ENCODE measurements at places on chromosomes 13 and 19. TPM values are rescaled to one million over a fixed set of nuclear protein-coding genes. Genes with fewer than 3 reads are reported as not detected.

DNA sequence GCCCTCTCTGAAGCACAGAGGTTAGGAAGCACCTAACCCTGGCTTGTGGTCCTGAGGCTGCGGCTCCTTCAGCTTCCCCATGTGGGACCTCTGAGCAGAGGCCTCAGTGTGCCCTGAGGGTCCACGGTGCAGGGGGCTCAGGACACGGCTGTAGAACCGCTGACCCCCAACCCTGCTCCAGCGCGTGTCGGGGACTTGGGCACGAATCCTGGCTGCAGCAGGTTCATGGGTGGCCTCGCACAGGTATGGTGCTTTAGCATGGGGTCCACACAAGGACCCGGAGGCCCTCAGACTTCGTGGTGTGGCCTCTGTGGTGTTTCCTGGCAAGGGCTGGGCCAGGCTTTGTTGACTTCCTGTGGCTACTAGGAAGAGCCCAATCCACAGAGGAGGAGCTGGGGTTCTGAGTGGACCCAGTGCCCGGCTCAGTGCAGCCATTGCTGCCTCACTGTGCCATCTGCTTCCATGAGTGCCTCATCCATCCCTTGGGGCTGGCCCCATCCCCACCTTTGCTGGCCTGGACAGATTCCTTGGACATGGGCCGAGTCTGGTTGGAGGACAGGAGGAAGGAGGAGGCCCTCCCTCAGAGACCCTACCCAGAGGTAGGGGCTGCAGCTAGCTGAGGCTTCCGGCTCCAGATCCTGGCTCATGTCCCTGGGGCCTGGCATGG is 24.5 kb downstream of the ZBTB7A start:
- DNase-seq: no peak

ZFP28 gene
- polyA plus RNA-seq: 3.6 TPM

DNA sequence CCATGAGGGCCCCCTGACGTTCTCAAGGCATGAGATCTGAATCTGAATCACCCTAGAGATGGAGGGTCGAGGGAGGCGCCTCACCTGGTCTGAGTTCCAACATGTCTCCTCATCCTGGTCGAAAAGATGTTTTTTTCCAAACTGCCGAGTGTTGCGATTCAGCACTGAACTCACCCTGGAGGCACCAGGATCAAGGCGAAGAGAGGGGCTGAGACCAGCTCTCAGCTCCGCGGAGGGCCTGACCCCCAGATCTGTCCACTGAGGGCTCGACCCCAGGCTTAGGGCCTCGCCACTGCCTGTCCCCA is 555 bp downstream of the NR2C2AP start:
- no peak for DNase-seq

KLF1 gene
- polyA plus RNA-seq: 0.26 TPM

LSM7 gene
- polyA plus RNA-seq: 291 TPM

- DNase-seq: no peak
These were observed 15.7 kb upstream of the HNRNPM start for GRCh38 chr19:8429044-8429443.

DNA sequence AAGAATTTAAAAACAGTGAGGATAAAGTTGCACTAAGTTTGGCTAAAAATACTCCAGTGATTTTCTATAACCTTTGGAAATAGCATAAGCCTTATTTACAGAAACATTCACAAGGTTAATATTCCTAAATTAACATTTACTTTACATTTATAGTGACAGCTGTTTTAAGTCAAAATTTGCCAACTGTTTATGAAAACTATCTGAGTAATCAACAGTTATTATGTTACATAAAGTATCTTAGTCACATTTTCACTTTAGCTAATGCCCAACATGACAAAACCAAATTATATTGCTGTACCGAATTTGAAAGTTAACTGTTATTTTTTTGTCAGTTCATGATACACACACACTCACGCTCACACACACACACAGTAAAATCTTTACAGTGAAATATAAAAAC is 1.2 kb downstream of the TNFRSF19 start:
- peak; percentile 74 for DNase-seq

GRCh38 chr19:57233207-57233606 is 2.4 kb downstream of the AURKC start:
- no peak for DNase-seq

DNA sequence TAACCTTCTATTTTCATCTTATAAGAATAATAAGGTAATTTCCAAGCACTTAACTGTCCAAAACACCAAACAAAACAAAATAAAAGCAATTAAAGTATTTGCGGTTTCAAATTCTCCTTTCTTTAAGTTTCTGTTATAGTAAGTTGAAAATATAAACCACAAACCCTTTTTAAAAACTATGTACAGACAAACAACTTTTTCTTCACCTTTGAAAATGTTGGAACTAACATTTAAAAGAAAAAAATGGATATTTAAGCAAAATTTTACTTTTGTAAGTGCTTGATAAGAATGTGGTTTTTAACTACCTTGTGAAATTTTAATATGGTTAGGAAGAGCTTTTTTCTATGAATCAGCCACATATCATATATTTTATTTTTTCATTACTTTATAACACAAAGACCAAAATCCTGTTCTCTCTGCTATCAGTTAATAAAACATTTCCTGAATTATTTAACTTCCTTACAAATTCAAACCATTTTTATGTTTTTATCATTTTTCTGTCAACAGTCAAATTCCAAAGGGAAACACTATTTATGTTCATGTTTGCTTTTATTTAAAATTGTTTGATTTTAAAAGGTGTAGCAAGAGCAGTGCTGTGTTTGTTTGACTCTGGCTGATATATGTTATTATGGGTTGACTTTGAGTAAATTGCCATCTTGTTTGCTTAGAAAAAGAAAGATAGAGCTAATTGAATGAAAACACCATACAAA is 554.1 kb upstream of the KLHL1 start:
- no peak for DNase-seq

GRCh38 chr13:97567510-97568243 is 133.7 kb downstream of the RAP2A start:
- DNase-seq: peak; percentile 28

ZNF626 gene
- 3.7 TPM for polyA plus RNA-seq

DNA sequence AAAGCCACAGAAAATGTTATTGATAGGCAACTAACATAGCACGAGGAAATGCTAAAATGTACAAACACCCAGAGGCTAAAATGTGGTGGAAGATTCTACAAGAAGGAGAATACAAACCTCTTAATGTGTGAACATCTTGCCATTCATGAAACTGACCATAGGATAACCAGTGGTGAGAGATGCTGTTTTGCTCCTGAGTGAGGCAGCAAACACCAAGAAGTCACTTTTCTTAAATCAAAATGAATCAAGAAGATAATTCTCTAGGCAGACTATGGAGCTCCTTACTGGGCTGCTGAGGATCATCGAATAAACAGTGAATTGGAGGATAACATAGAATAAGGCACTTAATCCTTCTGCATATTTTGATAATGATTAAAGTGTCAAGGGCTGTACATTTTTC is 375.4 kb upstream of the SLITRK6 start:
- DNase-seq: peak; percentile 19

- peak; percentile 20 for DNase-seq
These were observed 85.6 kb downstream of the RXFP2 start for GRCh38 chr13:31824705-31825517.

DNA sequence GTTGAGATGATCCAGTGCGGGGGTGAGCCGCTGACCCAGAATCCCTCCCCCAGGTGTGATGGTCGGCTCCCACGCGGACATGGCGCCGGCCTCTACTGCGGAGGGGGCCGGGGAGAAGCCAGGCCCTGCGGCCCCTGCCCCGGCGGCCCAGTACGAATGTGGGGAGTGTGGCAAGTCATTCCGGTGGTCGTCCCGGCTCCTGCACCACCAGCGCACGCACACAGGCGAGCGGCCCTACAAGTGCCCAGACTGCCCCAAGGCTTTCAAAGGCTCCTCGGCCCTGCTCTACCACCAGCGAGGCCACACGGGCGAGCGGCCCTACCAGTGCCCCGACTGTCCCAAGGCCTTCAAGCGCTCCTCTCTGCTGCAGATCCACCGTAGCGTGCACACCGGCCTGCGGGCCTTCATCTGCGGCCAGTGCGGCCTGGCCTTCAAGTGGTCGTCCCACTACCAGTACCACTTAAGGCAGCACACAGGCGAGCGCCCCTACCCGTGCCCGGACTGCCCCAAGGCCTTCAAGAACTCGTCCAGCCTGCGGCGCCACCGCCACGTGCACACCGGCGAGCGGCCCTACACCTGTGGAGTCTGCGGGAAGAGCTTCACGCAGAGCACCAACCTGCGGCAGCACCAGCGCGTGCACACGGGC is 3.7 kb upstream of the NAT14 start:
- DNase-seq: no peak

LGALS4 gene
- 4.1 TPM for polyA plus RNA-seq

DNA sequence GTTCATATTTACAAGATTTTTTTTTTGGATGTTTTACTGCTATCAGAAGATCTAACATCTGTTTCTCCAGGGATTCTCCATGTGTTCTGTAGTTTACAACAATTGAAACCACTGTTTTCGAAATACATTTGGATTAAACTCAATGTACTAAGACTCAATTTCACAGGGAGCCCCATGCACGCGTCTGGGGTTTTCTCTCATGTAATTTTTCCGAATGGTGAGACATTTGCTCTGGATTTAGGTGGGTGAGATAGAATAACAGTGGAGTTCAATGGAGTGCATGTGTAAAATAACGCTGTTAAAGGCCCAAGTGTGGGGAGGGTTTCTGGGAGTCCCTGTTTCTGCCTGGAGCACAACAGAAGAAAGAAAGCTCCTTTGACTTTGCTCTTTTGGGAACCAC is 330.3 kb downstream of the TSHZ3 start:
- no peak for DNase-seq

DNA sequence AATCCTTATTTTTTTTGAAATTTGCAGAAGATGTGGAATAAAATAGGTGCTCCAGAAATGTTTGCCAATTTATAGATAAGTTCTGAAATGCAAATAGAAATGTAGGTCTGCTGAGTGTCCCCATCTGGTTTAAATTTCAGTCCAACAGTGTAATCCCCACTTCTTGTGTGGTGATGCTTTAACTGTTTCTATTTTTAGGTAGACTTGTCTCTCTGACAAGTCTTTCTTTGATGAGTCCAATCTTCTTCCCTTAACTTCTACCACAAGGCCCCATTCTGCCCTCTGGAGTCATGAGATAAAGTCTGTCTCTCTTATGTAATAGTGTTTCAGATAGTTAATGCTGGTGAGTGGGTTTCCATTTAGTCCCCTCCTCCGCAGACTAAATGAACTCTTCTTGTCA is 390.4 kb downstream of the RFC3 start:
- peak; percentile 3 for DNase-seq

PGLYRP2 gene
- 0.10 TPM for polyA plus RNA-seq

- DNase-seq: no peak
These were observed 77.3 kb downstream of the ZNF486 start for GRCh38 chr19:20244356-20244755.

GRCh38 chr19:17671906-17672305 is 16.2 kb downstream of the UNC13A start:
- no peak for DNase-seq

DNA sequence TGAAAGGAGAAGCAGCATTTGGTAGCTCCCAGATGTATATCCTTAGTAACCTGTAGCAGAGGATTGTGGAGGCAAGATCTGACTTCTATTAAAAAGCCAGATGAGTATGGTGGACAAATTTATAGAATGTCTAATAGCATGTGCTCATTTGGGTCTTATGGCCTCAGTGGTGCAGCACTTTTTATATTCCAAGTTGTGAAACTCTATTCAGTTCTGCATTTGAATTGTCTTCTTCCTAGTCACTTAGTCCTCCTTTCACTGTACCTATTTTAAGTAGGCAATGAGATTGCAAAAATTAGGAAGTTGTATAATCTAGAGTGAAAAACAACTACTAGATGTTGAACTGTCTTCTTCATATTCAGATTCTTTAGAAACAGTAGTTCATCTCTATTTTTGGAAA is 412.5 kb upstream of the PCDH9 start:
- no peak for DNase-seq

CEP89 gene
- 8.7 TPM for polyA plus RNA-seq

- peak; percentile 55 for DNase-seq
These were observed 1658.6 kb upstream of the MIR17HG start for GRCh38 chr13:89688918-89689317.

GRCh38 chr13:77143431-77143830 is 116.5 kb upstream of the FBXL3 start:
- no peak for DNase-seq

GRCh38 chr19:50476907-50477238 is 225 bp upstream of the GARIN5A start:
- DNase-seq: no peak

CYP2A6 gene
- polyA plus RNA-seq: 0.45 TPM
